ENCODE measurements at places on chromosomes 2 and 18. TPM values are rescaled to one million over a fixed set of nuclear protein-coding genes. Genes with fewer than 3 reads are reported as not detected.

- peaks cover 6% of the 10 kb centered on the region for H3K36me3 ChIP-seq
- H3K4me3 ChIP-seq, result no peak overlapping the region
- no peaks in the 10 kb centered on the region for H3K27me3 ChIP-seq
- no peak overlapping the region for H3K27ac ChIP-seq
- no peak for DNase-seq
- H3K4me1 ChIP-seq, result no peaks in the 10 kb centered on the region
Observed at GRCh38 chr2:188573453-188573852, 281.8 kb downstream of the GULP1 start.

DNA sequence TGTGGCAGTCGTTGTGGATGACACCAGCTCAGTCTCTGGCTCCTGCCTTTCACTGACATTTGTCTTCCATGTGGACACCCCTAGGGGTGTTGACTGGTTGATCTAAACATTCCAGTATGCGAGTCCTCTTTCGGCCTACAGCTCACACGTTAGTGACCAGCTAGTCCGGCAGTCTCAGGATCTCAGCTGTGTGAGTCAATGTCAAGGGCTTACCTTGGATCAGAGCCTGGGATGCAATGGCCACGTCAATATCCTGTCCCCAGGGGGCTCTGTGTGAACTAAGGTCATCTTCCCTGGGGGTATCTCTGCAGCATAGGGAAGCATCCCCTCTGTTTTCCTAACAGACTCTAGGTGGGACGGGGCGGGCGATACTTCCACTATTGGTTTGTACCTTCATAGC, 35.1 kb upstream of the YWHAQ start:
- H3K27ac ChIP-seq, result no peak overlapping the region
- no peak for DNase-seq
- no peaks in the 10 kb centered on the region for H3K36me3 ChIP-seq
- H3K4me1 ChIP-seq, result no peaks in the 10 kb centered on the region
- no peak overlapping the region for H3K4me3 ChIP-seq

DNA sequence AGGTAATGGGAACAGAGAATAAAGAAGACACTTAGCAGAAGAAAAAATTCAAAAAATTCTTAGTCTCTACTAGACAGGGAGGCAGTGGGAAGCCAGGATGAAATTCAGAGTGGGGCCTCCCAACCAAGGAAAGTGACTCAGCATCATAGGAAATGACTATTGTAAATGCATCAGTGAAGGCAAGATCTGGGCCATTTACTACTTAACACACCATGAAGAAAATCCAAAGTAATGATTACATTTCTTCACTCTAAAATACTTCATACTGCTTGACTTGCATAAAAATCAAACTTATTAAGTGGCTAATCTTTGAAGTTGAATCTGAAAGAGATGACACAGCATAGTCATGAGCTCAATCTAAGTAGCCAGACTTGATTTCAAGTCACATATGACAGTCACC, 405.8 kb upstream of the SLC39A10 start:
- no peak overlapping the region for H3K27ac ChIP-seq
- H3K36me3 ChIP-seq, result no peaks in the 10 kb centered on the region
- DNase-seq, result no peak
- no peak overlapping the region for H3K4me3 ChIP-seq

DNA sequence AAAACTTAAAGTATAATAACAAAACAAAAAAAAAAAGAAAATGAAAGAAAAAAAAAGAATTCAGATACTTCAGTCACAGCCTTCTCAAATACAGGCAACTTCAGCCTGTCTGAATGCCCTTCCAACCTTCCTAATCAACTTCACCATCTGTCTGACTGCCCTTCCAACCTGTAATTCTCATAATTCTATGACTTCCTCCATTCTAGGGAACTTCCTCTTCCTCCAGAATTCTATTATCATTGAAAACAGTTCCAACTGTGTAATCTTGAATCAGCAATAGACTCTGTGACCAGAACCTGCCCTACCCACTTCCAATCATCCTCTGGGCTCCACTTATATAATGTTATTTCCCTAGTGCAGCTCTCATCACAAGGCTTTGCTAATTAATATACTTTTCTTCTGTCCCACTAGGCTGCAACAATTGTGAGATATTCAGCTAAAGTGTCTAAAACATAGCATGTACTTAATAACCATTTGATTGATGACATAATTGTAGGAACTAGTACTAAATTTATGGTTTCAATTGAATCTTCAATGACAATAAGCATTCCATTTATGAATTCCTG, 127.3 kb downstream of the UPP2 start:
- H3K4me3 ChIP-seq, result no peak overlapping the region
- H3K27ac ChIP-seq, result no peak overlapping the region
- H3K4me1 ChIP-seq, result no peaks in the 10 kb centered on the region
- no peaks in the 10 kb centered on the region for H3K36me3 ChIP-seq
- H3K27me3 ChIP-seq, result no peaks in the 10 kb centered on the region

- peaks cover 33% of the 10 kb centered on the region for H3K4me1 ChIP-seq
- no peaks in the 10 kb centered on the region for H3K27me3 ChIP-seq
- H3K36me3 ChIP-seq, result no peaks in the 10 kb centered on the region
- no peak overlapping the region for H3K4me3 ChIP-seq
- H3K27ac ChIP-seq, result no peak overlapping the region
Observed at GRCh38 chr2:208192611-208193236, 2.9 kb upstream of the C2orf80 start.

DNA sequence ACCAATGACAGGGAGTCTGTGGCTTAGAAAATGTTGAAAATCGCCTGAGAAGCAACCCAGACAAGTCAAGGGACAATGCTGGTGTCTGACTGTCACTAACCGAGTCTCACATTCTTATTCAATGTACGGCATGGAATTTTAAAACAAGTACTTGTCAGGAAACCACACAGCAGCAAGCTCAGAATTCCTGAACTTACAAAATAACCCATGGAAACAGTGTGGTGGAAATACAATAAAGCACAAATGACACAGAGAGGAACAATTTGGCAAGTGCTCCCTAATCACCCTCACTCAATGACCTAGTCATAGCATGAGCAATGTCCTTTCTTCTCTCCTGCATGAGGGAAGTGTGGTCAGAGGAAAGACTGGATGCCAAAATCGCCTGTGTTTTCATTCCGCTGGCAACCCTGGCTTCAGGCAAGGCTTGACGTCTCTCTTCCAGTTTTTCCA, 154.0 kb downstream of the SATB2 start:
- no peaks in the 10 kb centered on the region for H3K36me3 ChIP-seq
- DNase-seq, result no peak
- H3K4me1 ChIP-seq, result no peaks in the 10 kb centered on the region
- H3K27ac ChIP-seq, result no peak overlapping the region

GRCh38 chr2:70143314-70144150, 47.3 kb downstream of the C2orf42 start:
- H3K4me3 ChIP-seq, result peak overlapping the region; percentile 46
- no peak overlapping the region for H3K27ac ChIP-seq
- H3K27me3 ChIP-seq, result no peaks in the 10 kb centered on the region
- no peaks in the 10 kb centered on the region for H3K36me3 ChIP-seq
- peak; percentile 24 for DNase-seq
- peaks cover 16% of the 10 kb centered on the region for H3K4me1 ChIP-seq

- no peak overlapping the region for H3K4me3 ChIP-seq
- no peaks in the 10 kb centered on the region for H3K4me1 ChIP-seq
- peak; percentile 9 for DNase-seq
- H3K36me3 ChIP-seq, result no peaks in the 10 kb centered on the region
Observed at GRCh38 chr2:176599796-176600485, 330.7 kb downstream of the MTX2 start.

DNA sequence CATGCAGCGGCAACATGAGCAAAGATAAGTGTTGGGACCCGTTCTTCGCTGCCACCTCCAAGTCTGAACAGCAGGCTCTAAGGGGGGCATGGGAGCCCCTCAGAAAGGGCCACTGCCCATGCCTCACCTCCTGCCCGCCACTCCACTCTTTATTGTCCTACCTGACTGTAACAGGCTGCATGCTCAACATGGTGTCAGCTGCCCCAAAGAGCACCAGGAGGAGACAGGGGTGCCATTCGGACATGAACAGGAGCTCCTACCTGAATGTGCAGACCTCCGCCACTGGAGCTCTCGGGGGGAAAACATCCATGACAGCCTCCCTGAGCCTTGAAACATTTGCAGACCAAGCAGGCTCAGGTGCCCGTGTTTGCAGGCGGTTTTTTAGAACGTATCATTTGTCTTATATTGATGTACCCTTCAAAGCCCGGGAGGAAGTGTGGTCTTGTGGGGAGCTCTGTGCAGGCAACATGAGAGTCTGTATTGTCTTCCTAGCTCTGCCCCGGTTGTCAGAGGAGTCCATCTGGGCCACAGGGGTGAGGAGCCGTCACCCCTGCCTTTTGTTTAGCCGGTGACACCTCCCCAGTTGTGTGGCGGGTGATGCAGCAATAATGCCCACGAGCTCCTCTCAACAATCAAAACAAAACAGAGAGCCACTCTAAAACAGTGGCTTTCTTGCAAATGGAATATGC, 35.1 kb upstream of the CD8A start:
- no peak for DNase-seq
- H3K4me3 ChIP-seq, result no peak overlapping the region
- no peaks in the 10 kb centered on the region for H3K27me3 ChIP-seq
- H3K27ac ChIP-seq, result no peak overlapping the region

GRCh38 chr2:217204358-217204757, 344.5 kb upstream of the TNP1 start:
- no peak overlapping the region for H3K27ac ChIP-seq
- peaks cover 11% of the 10 kb centered on the region for H3K4me1 ChIP-seq
- no peak overlapping the region for H3K4me3 ChIP-seq
- no peaks in the 10 kb centered on the region for H3K36me3 ChIP-seq
- H3K27me3 ChIP-seq, result no peaks in the 10 kb centered on the region

DNA sequence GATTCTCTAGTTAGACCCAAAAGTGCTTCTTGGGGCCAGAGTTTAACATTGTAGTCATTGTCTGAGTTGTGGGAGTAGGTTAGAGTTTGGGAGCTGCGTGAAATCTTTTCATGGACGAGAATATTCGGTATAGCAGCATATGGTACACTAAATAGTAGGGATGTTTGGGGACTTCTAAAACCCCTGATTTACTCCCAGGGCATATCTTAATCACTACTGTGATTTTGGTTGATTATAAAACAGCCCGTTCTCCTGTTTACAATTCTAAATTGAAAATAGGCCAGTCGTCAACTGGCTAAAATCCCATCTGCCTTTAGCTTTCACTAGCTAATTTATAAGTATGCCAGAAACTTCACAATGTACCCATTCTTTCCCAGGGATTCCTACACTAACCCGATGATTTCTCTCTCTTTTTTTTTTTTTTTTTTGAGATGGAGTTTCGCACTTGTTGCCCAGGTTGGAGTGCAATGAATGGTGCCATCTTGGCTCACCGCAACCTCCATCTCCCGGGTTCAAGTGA, 44.3 kb downstream of the MOB4 start:
- H3K4me3 ChIP-seq, result no peak overlapping the region
- no peaks in the 10 kb centered on the region for H3K4me1 ChIP-seq
- H3K27me3 ChIP-seq, result no peaks in the 10 kb centered on the region
- DNase-seq, result no peak

GRCh38 chr18:6058941-6059340, 163.6 kb upstream of the TMEM200C start:
- DNase-seq, result peak; percentile 61
- no peak overlapping the region for H3K4me3 ChIP-seq
- H3K36me3 ChIP-seq, result no peaks in the 10 kb centered on the region
- H3K27me3 ChIP-seq, result no peaks in the 10 kb centered on the region
- H3K27ac ChIP-seq, result no peak overlapping the region

- no peak overlapping the region for H3K27ac ChIP-seq
- H3K4me3 ChIP-seq, result no peak overlapping the region
- no peaks in the 10 kb centered on the region for H3K27me3 ChIP-seq
- H3K4me1 ChIP-seq, result no peaks in the 10 kb centered on the region
- DNase-seq, result no peak
Observed at GRCh38 chr2:46481198-46482193, 2.1 kb downstream of the TMEM247 start.

DNA sequence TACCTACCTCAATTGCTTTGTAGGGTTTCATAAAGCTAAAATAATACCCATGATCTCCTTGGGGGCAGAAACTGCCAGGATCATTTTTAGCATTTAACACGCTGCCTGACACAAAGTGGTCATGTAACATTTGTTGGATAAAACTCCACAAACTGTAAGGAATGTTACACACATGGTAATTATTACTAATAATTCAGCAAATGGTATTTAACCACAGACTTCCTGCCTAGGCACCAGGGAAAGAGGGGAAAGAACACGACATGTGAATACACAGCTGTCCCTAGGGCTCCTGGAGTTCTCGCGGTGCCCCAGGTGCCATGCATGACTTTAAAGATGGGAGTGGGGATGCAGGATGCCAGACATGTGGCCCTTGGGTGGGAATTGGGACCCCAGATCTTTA, 43.5 kb downstream of the ASAP2 start:
- H3K4me1 ChIP-seq, result peaks cover 10% of the 10 kb centered on the region
- DNase-seq, result no peak
- no peaks in the 10 kb centered on the region for H3K27me3 ChIP-seq
- no peaks in the 10 kb centered on the region for H3K36me3 ChIP-seq

GRCh38 chr2:160039166-160039903, 23.1 kb downstream of the PLA2R1 start:
- H3K4me3 ChIP-seq, result no peak overlapping the region
- H3K27me3 ChIP-seq, result no peaks in the 10 kb centered on the region
- no peaks in the 10 kb centered on the region for H3K36me3 ChIP-seq
- no peak for DNase-seq

- no peaks in the 10 kb centered on the region for H3K36me3 ChIP-seq
- no peak overlapping the region for H3K4me3 ChIP-seq
- H3K27ac ChIP-seq, result no peak overlapping the region
- no peaks in the 10 kb centered on the region for H3K27me3 ChIP-seq
- DNase-seq, result no peak
Observed at GRCh38 chr2:222452422-222452950, 28.1 kb downstream of the SGPP2 start.

GRCh38 chr2:237979331-237979730, 12.5 kb downstream of the UBE2F start:
- no peak overlapping the region for H3K27ac ChIP-seq
- H3K27me3 ChIP-seq, result no peaks in the 10 kb centered on the region
- no peak overlapping the region for H3K4me3 ChIP-seq
- no peaks in the 10 kb centered on the region for H3K36me3 ChIP-seq

GRCh38 chr2:18276583-18277075, 283.8 kb downstream of the RDH14 start:
- H3K4me3 ChIP-seq, result no peak overlapping the region
- no peak overlapping the region for H3K27ac ChIP-seq
- H3K36me3 ChIP-seq, result no peaks in the 10 kb centered on the region
- H3K27me3 ChIP-seq, result no peaks in the 10 kb centered on the region

DNA sequence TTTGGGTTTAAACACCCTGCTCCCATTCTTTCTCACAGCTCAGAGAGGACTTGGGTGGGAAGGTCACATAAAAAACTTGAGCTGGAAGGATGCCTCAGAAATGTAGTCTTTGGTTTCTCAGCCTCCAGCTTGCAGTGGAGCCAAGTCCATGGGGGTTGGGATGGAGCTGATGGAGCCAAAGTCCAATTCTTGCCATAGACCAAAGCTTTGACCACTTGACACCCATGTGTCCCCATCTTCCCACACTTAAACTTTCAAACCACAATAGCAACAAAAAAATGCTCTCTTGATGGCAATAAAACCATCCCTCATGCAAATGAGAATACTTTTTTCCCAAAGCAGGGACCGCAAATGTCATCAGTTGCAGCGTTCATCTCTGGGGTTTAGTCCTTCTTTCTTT, 14.7 kb upstream of the DAW1 start:
- H3K36me3 ChIP-seq, result no peaks in the 10 kb centered on the region
- no peak for DNase-seq
- no peaks in the 10 kb centered on the region for H3K4me1 ChIP-seq
- H3K4me3 ChIP-seq, result no peak overlapping the region
- H3K27ac ChIP-seq, result no peak overlapping the region

The COLEC12 gene
- total RNA-seq, result 2.0 TPM

The TMEFF2 gene
- total RNA-seq, result 1.7 TPM

The GPR45 gene
- not detected for total RNA-seq

The ALLC gene
- not detected for total RNA-seq

The AKAIN1 gene
- total RNA-seq, result not detected

The SERPINB12 gene
- total RNA-seq, result not detected

The NEU2 gene
- total RNA-seq, result not detected

The SLC19A3 gene
- total RNA-seq, result 0.96 TPM

The CNDP1 gene
- total RNA-seq, result not detected

Data from neural progenitor cell (in vitro differentiated cells).